ENCODE measurements at places on chromosomes 4 and X.

DNA sequence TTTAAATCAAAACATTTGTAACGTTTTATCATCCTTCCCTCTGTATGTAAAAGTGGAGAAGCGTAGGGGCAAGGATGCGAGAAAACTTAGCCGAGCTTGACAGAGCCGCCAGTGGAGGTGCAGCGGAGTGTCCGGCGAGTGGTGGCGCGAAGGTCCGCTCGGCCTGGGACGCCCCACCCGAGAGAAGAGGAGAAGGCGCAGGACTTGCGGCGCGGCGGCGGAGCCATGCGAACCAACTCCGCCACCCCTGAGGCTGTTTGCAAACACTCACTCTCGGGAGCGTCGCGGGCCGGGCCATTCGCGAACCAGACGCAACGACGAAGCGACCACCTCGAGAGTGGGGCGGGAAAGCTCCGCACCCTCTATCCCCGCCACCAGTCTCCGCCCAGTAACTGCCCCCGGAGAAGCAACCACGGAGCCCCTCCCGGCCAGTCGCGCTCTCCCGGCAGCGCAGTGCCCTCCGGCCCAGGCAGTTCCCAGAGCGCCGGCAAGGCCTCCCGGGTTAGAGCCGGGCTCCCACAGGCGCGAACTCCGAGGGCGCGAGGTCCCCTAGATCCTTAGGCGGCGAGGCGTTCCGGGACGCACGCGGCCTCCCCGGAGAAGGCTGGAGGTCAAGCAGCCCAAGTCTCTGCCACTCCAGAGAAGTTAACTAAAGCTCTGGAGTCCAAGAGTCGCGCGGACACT lies 2.3 kb upstream of the MAB21L2 start:
- no peak for DNase-seq

DNA sequence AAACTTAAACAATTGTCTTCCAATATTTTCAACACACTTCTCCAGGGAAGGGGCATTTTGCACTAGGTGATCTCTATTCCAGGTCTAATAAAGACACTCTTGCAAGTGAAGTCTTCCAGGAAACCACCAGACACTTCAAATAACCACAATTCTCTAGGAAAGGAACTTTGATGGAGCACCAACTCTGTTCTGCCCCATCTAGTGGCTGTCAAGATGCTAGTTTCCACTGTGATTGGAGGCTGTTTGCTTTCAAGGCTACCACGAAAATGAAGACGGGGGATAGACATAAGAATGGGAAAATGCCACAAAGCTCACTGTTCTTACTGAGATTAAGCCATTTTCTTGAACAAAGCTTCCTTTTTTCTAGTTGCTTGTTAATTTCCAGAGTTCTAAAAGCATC lies 100.6 kb upstream of the F9 start:
- DNase-seq: no peak

GRCh38 chr4:738781-739280 lies 33.2 kb downstream of the PCGF3 start:
- DNase-seq: no peak

- no peak for DNase-seq
Measured at GRCh38 chrX:16112428-16112827, 10.9 kb upstream of the GRPR start.

GRCh38 chr4:101931619-101932018 lies 141.1 kb downstream of the BANK1 start:
- DNase-seq: no peak

GRCh38 chrX:46571423-46572339 lies 1.9 kb upstream of the CHST7 start:
- DNase-seq: no peak

DNA sequence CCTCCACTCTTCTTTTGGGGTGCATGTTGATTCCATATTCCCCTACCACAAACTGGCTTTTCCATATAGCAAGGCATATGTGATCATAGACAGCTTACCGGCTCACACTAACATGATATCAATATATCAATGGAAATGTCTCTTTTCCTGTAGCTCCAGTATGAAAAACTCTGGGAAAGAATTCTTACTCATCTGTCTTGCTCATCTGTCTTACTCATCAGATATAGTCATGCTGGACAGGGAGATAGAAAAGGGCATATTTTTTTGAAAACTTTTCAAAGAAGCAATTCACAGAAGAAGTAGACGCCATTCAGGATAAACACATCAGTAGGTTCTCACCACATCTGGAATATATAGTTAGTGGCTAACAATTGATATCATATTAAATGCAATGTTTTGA lies 794.7 kb downstream of the RAB28 start:
- no peak for DNase-seq

DNA sequence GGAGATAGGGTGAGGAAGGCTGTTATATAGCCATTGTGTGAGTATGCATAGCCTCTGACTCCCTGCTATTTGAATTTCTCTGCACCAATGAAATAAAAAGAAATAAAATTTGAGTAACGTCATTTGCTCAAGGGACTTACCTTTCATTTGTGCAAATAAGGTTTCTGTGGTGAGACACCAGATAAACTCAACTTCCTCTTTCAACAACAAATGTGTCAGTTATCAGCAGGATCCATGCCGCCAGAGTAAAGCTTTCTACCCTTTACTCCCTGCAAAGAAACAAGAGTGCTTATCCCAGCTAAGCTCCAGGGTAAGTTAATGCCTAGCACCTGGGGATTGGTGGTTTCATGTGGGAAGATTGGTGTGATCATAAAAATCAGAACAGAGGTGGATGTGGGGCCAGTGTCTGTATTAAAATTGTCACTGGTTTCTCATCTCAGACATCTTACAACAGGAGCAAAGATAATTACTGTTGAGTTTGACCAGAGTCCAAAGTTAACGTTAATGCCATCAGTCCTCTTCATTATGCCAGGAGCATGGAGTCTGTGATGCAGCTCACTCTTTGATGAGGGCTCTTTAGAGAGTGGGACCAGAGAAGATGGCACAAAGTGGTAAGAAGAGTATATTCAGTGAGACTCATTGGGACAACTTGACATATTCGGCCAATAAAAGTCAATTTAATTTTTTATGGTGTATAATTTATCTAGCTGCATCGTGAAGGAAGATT lies at the start of gene P2RY10:
P2RY10 (plus strand) TSS at position 206 of the 727 bp plus-strand sequence. CDS start 15,130 bp downstream, outside the sequence.
- no peak for DNase-seq

DNA sequence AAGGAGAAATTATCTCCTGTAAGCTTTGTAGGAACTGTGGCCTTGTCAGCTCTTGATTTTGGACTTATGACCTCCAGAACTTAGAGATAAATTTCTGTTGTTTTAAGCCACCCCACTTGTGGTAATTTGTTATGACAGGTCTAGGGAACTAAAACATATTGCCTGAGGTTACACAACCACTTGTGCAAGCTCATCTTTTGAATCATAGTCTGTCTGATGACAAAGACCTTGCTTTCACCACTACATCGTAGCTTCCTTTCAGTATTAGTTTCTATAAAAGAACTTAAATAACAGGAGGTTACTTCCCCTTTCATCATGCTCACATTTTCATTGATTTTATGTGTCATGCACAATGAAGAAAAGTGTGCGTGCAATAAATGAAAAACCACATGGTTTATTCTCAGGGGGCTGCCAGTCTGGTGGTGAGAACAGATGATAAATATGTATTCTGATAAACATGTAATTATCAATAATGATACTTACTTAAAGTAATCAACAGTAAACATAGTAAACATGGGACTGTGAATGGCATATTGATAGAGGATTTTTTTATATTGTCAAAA lies 690.0 kb upstream of the HS3ST1 start:
- DNase-seq: no peak
